ENCODE measurements at places on chromosomes 1 and 21. TPM values are rescaled to one million over a fixed set of nuclear protein-coding genes. Genes with fewer than 3 reads are reported as not detected.

FCRL6 gene
- total RNA-seq: not detected

FCGR2B gene
- 0.80 TPM for total RNA-seq

TMEM51 gene
- total RNA-seq: 22.5 TPM

AGPAT3 gene
- total RNA-seq: 49.1 TPM

CFAP126 gene
- not detected for total RNA-seq

SLC45A1 gene
- total RNA-seq: 0.20 TPM

GSTM1 gene
- total RNA-seq: not detected

FOXO6 gene
- not detected for total RNA-seq

Data from esophagus mucosa (tissue), 1 donor.